Skeletal muscle cell (primary cell): ENCODE measurements at places on chromosomes 5 and 9.

DNA sequence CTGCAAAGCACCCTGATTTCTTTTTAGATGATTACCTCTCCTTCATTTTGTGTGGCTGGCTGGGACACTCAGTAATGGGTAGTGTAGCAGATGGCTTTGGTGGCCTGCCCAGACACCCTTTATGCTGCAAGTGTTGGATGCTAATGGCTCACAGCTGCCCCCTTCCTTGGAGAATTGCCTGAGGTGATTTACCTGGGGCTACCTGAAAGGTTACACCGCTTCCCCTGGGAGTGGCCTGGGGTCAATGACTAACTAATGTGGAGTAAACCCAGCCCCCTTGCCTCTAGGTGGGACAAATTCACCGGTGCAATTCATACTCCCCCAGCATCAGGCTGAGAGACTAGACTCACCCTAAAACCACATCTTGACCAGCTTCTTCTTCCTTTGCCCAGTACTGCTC, 23.5 kb upstream of the HAND1 start:
- DNase-seq: no peak

GRCh38 chr5:88688156-88688983, 194.6 kb downstream of the MEF2C start:
- DNase-seq: no peak

DNA sequence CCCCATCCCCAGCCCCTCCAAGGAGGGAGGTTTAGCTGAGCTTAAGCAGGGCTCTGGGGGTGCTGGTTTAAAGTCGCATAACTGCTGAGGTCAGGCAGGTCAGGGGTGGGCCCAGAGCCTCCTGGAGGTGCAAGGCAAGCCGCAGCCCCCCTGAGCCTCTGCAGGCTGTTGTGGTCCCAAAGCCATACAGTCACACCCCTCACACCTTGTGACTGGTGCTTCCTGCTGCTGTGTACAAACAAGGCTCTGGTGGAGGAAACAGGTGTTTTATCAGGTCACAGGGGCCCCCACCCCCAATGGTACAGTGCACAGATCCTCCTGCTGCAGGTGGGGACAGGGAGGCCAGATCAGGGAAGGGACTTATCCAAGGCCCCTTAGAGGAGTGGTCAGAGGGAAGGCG, 8.0 kb downstream of the TCF7 start:
- DNase-seq: no peak

DNA sequence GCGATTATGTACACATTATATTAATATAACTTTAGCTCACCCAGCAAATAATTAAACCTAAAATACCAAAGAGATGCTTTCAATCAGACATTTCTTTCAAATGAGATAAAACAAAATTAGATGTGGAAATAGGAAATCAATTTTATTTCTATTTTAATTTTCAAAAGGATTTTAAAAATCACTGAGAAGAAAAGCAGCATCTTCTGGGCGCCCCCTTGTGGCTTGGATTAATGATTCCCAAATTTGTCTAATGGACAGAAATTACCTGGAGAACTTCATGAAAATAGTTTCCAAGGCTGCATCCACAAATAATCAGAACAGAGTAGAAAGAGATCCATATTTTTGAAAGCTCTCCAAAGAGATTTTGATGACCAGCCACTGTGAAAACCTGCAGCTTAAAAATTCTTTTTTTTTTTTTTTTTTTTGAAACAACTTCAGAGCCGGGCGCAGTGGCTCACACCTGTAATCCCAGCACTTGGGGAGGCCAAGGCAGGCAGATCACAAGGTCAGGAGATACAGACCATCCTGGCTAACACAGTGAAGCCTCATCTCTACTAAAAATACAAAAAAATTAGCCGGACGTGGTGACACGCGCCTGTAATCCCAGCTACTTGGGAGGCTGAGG, 50.9 kb upstream of the CEMIP2 start:
- DNase-seq: no peak

- DNase-seq: no peak
Observed at GRCh38 chr5:168434746-168435321, 51.4 kb upstream of the RARS1 start.

DNA sequence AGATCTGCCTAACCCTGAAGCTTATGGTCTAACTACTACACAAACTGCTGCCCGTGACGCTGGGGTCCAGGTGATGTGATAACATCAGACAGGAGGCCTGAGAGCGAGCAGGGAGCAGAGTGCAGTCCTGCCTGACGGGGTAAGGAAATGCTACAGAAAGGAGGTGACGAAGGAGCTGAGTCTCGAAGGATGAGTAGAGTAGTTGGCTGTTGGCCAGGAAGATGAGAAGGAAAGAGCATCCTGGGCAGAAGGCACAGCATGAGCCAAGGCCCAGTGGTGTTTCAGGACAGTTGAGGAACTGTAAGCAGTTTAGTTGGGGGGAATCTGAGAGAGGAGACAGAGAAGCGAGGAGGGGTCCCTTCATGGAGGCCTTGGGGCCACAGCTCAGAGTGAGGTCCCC, 136.0 kb upstream of the TBC1D2 start:
- DNase-seq: no peak
